ENCODE measurements at places on chromosomes 7 and 10. TPM values are rescaled to one million over a fixed set of nuclear protein-coding genes. Genes with fewer than 3 reads are reported as not detected.

Gene ADAM8
- 7.0 TPM for total RNA-seq

Gene SPDYE3
- total RNA-seq = not detected

Gene UBE2H
- total RNA-seq = 16.0 TPM

Gene PRLHR
- total RNA-seq = not detected

Gene HOXA11
- not detected for total RNA-seq

Gene C10orf62
- not detected for total RNA-seq

Gene CAPZA2
- total RNA-seq = 192 TPM

Gene AKR1C4
- total RNA-seq = not detected

Gene PIK3CG
- total RNA-seq = 35.4 TPM

Gene NYAP1
- 0.82 TPM for total RNA-seq

GRCh38 chr7:104848138-104848990, 165.6 kb upstream of the KMT2E start:
- DNase-seq = peak; percentile 77

DNA sequence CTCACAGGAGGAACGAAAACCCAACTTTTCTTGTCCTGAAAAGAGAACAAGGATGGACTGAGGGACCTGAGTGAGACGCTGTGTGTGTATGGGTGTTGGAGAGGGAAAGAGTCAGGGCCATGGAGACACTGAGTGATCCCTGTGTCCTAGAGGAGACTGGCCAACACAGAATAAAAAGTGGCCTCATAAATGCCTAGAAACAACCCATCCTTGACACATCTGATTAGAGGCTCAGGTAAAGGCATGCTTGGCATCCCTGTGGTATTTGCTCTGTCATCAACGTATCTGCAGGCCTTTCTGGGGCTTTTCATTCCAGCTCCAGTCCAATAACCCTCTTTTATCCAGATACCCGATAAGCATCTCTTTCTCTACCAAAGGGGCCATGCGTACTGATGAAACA, 86.3 kb downstream of the FGFR2 start:
- DNase-seq = no peak

GRCh38 chr7:68840991-68841390, 757.3 kb upstream of the AUTS2 start:
- no peak for DNase-seq

DNA sequence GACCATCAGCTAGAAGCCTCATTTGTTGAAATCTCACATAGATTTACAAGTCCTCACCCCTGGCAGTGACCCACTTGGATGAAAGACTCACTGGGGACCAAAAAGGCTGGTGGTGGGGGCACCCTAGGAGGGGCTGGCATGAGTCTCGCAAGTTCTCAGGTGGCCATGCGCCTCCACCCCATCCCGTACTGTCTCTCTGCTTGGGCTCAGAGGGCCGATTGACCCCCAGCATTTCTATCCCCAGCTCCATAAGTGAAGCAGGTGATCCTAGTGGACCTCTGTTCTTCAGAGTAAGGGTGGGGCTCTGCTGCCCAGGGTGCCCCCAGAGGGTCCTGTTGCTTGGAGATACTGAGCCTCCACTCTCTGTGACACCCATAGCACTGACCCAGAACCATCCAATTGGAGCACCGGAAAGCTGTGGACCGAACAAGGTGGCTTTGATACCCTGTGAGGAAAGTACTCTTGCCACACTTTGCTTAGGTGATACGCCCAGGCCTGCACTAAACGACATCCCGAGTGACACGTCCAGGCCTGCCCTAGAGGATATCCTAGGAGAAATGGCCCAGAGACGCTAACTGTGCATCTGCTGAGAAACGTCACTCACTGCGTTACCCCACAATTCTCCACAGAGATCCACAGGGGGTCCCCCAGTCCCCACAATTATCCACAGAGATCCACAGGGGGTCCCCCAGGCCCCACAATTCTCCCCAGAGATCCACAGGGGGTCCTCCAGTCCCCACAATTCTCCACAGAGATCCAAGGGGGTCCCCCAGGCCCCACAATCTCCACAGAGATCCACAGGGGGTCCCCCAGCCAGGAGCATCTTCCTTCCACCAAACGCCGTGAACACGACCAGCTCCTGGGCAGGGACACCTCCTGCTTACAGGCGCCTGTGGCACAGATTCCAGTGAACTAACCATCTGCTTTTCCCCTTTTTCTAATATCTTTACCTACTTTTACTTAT, 262.9 kb downstream of the PTPRN2 start:
- DNase-seq = no peak

DNA sequence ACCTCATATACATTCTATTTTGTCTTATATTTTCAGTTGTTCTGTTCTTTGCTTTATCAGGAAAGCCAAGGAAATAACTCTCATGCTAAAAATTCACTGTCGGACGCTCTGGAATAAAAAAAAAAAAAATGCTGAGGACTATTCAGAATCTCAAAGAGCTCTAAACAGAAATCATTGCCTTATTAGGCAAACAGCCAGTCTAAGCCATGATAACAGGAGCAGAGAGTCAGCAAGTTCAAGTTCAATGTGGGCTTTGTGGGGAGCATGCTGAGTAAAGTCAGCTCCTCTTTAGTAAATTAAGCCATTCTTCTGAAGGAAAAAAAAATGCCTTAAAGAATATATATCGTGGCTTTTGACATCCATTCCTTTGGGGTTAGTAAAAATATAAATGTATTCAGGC, 13.6 kb upstream of the FAM13C start:
- DNase-seq = no peak

DNA sequence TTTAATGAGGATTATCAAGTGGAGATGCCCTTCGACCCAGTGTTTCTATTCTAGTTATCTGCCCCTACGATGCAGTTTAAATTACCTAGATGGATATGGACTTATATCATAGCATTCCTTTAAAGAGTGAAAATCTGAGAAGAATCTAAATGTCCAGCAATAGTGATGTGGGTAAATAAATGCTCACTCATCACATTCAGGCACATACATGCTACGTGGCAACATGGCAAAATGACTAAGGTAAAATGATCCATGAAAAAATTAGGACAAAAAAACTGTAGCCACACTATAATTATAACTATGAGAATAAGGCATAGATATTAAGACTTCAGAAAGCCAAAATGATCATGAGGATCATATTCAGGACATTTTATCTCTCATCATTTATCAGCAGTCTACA, 82.4 kb upstream of the PDE1C start:
- no peak for DNase-seq

DNA sequence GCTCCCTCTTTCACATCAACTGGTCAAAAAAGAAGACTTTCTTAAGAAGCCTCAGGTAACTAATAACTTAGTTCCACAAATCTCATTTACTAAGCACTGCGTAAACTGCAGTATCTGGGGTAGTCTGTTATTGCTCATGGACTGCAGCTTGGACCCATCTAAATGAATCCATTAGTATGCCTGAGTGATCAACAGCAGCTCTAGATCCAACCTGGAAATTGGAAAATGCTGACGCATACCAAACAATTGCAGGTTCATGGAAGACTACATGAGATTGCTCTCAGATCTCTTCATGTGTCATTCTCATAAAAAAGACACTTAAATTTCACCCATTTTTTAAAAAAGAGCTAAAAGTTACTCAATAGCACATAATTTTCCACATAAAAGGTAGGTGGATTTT, 121.6 kb downstream of the IDE start:
- no peak for DNase-seq

- DNase-seq = no peak
Observed at GRCh38 chr10:90130321-90131086, 429.1 kb downstream of the KIF20B start.

GRCh38 chr10:132298038-132298881, 9.5 kb downstream of the STK32C start:
- no peak for DNase-seq

DNA sequence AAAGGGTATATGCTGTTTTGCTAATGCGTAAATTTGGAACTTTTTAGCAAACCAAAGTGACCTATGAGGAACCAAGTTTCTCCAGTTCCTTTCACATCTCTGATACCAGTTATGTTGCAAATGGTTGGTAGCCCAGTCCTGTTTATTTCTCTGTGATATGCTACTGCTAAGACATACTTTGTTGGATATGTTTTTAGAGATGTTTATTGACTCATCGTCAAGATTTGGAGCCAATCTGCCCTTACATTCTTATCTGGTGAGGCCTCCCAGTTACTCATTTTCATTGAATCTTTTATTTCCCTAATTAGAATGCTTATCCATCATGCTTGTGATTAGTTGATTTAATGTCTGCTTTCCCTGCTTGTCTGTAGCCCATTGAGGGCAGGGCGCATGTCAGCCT, 58.9 kb downstream of the LRGUK start:
- DNase-seq = no peak

GRCh38 chr10:24668247-24668646, 55.4 kb downstream of the ARHGAP21 start:
- DNase-seq = no peak

DNA sequence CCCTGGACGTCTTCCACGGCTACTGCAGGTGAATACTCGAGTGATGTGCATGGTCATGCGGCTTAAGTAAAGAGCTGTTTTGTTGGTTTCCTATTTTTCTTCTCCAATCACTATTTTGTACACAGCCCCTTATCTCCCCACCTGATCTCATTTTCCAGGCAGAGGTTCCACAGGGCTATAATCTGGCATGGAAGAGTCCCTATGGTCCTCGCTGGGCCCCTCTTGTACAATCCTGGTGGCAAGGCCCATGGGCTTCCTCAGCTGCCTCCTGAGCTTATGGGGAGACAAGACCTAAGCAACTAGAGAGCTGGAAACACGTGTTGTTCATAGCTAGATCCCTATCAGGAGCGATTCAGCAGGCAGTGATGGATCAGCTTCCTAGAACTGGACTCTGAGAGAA, 181.3 kb upstream of the ADO start:
- no peak for DNase-seq

GRCh38 chr10:71079761-71080380, 132.5 kb upstream of the UNC5B start:
- no peak for DNase-seq

GRCh38 chr7:84194484-84195271, at the start of gene SEMA3A:
TSS of gene SEMA3A (minus strand) at chr7:84194789. CDS start at chr7:84194586, 203 bp downstream.
- DNase-seq = peak; percentile 1

DNA sequence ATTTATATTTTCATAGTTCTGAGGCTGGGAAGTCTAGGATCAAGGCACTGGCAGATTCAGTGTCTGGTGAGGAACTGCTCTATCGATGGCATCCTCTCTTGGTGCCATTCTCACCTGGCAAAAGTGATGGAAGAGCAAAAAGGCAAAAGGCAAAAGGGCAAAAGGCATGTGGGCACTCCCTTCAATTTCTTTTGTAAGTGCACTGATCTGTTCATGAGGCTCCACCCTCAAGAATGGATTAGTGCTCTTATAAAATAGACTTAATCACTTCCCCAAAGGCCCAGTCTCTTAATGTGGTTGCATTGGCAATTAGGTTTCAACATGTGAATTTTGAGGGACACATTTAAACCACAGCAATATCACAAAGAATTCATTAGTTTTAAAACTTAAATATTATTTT, 16.1 kb downstream of the TAS2R60 start:
- DNase-seq = no peak

DNA sequence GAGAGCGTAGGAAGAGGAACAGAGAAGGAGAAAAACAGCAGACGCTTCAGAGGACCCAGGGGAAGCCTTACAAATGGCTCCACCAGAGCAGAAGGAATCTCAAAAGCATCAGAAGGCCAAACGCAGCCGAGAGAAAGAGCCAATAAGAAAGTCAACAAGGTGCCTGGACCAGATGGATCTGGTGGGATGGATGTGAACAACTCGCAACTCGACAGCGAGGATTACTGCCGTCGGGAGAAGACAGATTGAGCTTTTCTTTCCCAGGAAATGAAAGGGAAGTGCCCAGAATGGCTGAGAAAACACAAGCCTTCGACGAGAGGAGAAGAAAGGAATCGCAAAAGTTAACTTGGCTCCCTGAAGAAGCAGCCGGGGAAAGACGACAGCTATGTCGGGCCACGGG, 132.8 kb upstream of the MGMT start:
- no peak for DNase-seq

DNA sequence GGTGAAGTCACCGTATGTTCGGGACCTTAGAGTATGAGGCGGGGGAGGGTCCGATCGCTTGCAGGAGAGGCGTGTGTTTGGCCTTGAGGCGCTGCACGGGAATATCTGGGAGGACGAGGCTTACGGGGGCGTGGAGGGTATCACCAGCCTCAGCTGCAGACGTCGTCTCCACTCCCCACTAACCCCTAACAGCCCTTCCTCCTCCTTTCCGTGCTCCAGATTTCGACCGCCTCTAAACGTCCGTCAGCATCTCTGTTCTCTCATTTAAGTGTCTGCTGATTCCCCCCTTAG, 23.5 kb upstream of the ZNF12 start:
- DNase-seq = peak; percentile 62

DNA sequence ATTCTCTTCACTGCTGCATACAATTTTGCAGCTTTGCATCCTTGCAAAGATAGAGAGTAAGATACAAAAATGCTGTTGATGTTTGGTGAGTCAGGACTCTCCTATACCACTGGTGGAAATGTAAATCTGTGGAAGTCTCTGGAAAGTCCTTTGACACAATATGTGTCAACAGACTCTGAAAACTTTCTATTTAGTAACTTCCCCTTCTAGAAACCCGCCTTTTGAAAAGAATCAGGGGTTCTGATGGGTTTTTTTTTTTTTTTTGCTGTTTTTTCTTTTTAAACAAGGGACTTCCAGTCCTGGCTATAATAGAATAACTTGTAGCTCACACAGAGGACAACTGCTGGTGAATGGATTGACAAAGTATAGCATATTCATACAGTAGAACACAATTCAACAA, 16.4 kb downstream of the NOD1 start:
- no peak for DNase-seq

DNA sequence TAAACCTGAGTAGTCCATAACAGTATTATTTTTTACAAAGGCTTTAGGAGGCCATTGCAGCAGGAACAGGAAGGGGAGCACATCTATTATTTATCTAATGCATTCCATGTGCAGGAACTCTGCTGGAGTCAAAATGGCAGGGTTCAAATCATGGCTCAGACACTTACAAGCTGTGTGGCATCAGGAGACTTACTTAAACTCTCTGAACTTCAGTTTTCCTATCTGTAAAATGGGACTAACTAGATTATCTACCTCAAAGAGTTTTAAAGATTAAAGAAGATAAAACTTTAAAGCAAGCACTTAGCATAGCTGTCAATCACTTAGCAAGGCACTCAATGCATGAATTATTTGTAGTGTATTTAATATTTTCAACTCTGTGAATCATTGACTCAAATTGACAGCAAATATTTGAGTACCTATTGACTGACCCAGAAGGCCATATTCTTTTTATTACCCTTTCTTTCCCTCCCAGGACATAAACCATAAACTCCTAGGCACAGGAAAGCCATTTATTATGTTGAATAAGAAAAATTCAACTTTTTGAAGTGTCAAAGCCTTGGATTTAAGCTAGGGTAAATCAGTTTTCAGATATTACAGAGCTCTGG, 115.8 kb upstream of the FAM204A start:
- no peak for DNase-seq

DNA sequence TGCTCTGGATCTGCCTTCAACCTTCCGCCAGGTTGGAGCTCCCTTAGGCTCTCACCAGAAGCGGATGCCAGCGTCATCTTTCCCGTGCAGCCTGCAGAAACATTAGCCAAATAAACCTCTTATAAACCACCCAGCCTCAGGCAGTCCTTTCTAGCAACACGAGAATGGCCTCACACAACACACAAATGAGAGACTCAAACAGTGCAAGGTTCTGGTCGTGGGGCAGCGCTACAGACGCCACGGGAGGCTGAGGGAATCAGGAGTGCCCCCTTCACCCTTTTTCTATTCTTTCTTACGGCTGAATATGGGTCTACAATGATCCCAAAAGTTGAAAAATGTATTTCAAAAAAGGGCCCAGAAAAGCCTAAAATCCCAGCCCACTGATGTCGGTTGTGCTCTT, 96.4 kb downstream of the FOXL3 start:
- DNase-seq = no peak

- DNase-seq = no peak
Observed at GRCh38 chr7:22469371-22470143, 30.4 kb downstream of the STEAP1B start.
